ENCODE measurements at places on chromosomes 2 and 18.

DNA sequence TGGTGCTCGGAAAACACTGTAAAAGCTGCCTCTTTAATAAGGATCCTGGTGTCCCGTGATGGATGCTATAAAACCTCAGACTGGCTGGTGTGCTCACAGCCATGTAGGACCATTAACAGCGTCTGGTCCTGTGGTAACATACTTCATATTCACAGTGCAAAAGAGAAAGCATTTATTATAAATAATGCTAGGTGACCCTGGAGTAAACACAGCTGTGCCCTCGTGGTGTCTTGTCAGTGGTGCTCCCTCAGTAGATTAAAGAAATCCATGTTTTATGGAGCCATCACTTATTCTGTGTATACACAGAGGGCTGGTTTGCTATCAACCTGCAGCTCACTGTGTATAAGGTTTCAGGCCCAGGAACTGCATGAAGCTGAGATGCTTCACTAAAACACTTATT lies 106.9 kb downstream of the CDK15 start:
- no peak for DNase-seq

- DNase-seq: no peak
These were observed 61.3 kb downstream of the MRPS9 start for GRCh38 chr2:105099153-105099552.

- no peak for DNase-seq
These were observed 87.4 kb upstream of the AGAP1 start for GRCh38 chr2:235406430-235406829.

GRCh38 chr18:62245699-62246098 lies 58.6 kb downstream of the RELCH start:
- DNase-seq: no peak

- no peak for DNase-seq
These were observed 224.7 kb downstream of the MTX2 start for GRCh38 chr2:176493909-176494308.

DNA sequence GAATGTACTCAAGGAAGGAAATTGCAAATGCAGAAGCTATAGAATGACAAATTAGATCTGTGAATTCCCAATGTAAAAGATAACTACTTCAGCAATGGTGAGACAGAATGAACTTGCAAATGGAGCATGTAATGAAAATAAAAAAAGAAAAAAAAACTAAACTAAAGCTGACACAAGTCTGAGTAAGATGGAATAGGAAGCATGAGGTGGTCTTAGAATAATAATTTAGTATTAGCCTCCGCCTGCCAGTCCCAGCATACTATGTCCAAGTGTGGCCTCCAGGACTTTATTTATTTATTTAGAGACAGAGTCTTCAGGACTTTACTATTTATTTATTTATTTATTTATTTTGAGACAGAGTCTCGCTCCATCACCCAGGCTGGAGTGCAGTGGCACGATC lies 37.4 kb upstream of the SLC39A10 start:
- no peak for DNase-seq

GRCh38 chr2:168915441-168916330 lies 14.6 kb downstream of the G6PC2 start:
- DNase-seq: no peak

- no peak for DNase-seq
These were observed 241.2 kb downstream of the FAM210A start for GRCh38 chr18:13485182-13485581.

- no peak for DNase-seq
These were observed 1646.8 kb upstream of the TMEFF2 start for GRCh38 chr2:193841384-193842150.

DNA sequence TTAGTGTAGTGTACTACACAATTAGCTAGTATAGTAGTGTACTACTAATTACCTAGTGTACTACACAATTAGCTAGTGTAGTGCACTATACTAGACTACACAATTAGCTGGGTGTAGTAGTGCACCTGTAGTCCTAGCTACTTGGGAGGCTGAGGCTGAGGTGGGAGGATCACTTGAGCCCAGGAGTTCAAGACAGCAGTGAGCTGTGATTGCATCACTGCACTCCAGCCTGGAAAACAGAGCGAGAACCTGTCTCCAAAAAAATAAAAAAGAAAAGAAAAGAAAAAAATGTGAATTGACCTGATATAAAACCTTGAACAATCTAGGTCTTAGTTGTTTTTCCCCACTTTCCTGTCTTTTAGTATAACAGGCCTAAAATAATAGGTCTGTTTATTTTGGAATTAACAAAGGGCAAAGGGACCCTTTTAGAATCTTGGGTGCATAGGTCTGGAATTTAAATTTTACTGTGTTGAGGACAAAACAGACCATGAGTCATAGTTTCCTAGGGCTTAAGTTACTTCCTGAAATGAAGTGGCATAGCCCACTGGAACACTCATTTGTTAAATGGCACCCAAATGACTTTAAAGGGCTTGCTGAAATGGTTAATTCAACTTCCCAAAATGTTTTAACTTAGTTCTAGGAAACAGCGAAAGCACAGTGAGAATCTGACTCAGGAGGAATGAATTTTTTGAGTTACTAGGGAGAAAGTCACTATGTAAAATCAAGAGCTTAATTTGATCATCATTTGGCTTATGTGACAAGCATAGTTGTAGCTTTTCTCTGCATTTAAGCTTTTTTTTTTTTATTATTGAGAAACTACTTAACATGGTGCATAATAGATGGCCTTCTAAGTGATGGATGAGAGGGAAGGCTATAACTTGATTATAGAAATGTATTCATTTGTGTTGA lies 50.7 kb upstream of the ARL5A start:
- no peak for DNase-seq

GRCh38 chr2:80185091-80185490 lies 119.5 kb downstream of the LRRTM1 start:
- no peak for DNase-seq

DNA sequence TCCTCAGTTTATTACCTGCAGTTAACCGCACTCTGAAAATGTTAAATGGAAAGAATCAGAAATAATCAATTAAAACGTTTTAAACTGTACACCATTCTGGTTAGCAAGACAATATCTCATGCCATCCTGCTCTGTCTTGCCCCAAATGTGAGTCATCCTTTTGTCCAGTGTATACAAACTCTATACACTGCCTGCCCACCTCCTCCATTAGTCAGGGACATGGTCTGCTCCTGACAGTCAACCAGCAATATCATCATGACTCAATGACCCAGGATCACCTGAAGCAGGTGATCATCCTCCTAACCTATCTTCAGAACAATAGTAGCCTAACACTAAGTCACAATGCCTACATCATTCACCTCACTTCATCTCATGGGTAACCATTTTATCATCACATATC lies 214.7 kb downstream of the KCNH7 start:
- DNase-seq: no peak

DNA sequence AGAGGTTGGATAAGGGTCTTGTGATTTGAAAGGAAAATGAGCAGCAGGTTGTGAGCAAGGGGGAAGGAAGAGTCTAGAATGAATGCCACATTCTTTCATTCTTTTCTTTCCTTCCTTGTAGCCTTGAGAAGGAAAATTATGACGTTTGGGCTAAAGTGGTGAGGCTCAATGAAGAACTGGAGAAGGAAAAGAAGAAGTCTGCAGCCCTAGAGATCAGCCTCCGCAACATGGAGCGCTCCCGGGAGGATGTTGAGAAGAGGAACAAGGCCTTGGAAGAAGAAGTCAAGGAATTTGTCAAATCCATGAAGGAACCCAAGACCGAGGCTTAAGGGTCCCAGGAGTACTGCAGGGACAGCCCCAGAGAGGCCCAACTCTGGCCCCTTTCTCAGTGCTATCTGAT lies 45.3 kb downstream of the BMP10 start:
- no peak for DNase-seq

GRCh38 chr18:51383711-51384110 lies 186.2 kb upstream of the MEX3C start:
- no peak for DNase-seq

- no peak for DNase-seq
These were observed 7.0 kb upstream of the GPD2 start for GRCh38 chr2:156429211-156429610.

DNA sequence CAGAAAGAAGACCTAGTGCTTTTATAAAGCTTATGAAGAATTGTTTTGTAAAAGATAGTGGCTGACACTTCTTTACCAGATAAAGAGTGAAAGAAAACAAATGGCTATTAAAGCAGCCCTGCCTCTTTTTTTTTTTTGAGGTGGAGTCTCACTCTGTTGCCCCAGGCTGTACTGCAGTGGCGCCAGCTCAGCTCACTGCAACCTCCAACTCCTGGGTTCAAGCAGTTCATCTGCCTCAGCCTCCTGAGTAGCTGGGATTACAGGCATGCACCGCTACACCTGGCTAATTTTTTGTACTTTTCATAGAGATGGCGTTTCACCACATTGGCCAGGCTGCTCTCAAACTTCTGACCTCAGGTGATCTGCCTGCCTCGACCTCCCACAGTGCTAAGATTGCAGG lies 12.9 kb downstream of the ARPC2 start:
- DNase-seq: no peak

GRCh38 chr2:143282684-143283083 lies 153.5 kb downstream of the ARHGAP15 start:
- no peak for DNase-seq

GRCh38 chr2:44927985-44928482 lies 13.5 kb upstream of the SIX3 start:
- DNase-seq: no peak

GRCh38 chr2:64932116-64932370 lies 57.2 kb upstream of the SLC1A4 start:
- no peak for DNase-seq

GRCh38 chr2:62727876-62728566 lies 22.5 kb downstream of the EHBP1 start:
- DNase-seq: no peak

GRCh38 chr2:191302459-191303139 lies 57.4 kb downstream of the MYO1B start:
- no peak for DNase-seq

GRCh38 chr18:28005164-28005563 lies 171.8 kb downstream of the CDH2 start:
- DNase-seq: no peak

- no peak for DNase-seq
These were observed 53.0 kb downstream of the REEP1 start for GRCh38 chr2:86284401-86284841.
